Activated T-cell treated with anti-CD3 and anti-CD28 coated beads for 24 hours (primary cell): ENCODE measurements at places on chromosomes 1 and 21.

GRCh38 chr1:94514095-94514727 is 27.3 kb downstream of the F3 start:
- no peak for DNase-seq

DNA sequence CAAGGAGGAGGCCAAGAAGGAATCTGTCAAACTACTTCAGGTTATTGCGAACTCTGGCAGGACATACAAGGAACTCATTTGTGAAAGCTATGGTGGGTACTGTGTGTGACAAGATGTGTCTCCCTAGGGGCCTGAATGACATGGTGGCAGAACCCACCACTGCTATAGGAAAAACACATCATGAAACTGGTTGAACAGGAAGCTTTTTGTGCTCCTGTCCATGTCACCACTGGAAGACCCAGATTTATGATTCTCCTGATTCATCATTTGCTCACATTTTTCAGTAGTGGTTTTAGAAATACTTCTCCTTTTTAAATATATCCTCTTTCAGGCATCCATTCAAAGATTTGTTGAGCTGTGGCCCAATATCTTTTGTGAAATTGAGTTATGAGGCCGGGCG is 23.6 kb downstream of the ARMH1 start:
- no peak for DNase-seq

GRCh38 chr1:240619906-240620621 is 8.1 kb upstream of the GREM2 start:
- DNase-seq = no peak

DNA sequence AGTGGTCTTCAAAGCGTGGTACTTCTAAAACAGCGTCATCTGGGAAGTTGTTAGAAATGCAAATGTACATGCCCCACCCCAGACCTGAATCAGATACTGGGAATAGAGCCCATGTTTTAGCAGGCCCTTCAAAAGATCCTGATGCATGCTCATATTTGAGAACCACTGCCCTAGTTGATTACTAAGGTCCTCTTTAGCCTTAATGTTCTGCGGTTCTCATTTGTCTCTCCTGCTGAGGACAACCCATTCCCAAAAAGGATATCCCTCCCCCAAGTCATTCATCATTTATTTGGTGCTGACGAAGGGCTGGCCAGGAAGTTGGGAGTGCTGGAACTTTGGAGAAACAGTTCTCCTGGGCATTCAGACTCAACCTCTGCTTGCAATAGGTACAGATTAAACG is 92.4 kb upstream of the RALGPS2 start:
- DNase-seq = no peak

- DNase-seq = no peak
Observed at GRCh38 chr1:178134061-178134460, 40.2 kb downstream of the RASAL2 start.

DNA sequence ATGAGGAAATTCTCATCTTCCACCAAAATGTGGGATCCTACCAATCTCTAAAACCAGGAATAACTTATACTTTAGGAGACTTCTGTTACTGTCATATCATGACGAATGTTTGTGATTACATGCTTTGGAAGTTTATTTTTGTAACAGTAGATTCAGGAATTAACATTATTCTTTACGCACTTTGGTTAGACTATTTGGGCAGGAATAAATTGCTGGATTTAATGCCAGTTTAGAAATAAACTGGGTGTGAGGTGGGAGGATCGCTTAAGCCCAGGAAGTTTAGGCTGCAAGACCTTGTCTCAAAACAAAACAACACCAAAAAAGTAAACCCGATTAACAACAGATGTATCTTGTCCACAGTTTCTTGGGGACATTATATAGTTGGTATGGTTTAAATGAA is 52.1 kb downstream of the MIGA1 start:
- DNase-seq = no peak

DNA sequence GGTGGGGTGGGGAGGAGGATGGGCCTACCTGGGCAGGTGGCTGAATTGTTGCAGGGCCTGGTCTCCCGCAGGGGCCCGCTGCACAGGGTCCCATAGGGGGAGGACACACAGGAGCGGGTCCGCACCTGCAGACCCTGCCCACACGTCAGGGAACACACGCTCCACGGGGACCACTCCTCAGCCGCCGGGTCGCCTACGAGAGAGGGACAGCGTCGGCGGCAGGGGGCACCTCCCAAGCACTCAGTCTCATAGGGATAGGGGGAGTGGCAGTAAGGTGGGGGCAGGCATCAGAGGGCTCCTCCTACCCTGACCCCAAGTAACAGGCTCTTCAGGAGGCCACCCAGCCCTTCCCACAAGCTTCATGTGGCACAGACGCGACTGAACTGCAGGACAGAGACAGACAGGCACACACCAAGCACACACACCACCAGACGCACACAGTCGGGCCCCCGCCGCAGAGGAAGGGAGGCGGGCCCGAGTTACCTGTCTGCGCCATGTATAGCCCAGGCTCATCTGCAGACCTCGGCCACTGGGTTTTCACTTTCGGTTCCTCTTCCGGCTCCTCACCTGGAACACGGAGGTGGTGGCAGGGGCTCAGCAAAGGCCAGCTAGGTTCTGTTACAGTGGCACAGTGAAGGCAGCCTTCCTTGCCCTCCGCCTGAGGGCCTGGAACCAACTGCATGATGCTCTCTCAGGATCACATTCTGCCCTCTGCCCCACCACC is 19.8 kb downstream of the ADGRB2 start:
- no peak for DNase-seq

GRCh38 chr1:9728451-9729295 is 77.1 kb downstream of the PIK3CD start:
- DNase-seq = peak; percentile 59

DNA sequence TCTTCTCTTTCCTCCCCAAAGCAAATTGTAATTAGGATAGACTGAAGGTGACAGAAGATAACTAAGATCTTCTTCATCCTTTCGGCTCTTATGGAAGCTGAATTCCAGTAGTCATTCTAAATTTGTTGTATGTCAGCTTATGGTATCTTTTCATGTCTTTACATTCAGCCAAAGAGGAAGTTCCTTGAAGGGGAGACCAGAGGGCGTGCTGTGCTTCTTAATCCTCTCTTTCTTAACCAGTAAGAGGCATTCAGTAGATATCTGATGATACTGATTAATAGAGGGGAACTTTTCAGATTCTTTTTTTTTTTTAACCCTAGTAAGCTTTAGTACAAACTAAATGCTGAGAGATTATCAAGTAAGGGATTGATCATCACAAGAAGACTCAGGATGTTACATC is 102.3 kb downstream of the OSBPL9 start:
- no peak for DNase-seq

DNA sequence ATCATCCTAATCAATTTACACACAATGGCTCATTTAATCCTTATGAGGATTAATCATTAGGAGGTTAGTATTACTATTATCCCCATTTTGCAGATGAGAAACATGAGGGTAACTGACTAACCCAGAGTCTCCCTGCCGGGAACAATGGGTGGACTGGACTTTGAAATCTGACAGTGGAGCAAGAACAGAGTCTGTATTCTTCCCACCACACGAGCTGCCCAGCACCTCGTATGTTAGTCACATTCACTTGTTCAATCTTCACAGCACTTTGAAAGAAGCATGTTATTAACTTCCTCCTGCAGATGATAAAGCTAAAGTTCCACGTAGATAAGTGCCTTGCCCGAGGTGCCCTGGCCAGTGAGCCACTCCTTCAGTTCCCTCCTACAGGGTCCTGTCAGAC is 12.4 kb downstream of the C8B start:
- no peak for DNase-seq

DNA sequence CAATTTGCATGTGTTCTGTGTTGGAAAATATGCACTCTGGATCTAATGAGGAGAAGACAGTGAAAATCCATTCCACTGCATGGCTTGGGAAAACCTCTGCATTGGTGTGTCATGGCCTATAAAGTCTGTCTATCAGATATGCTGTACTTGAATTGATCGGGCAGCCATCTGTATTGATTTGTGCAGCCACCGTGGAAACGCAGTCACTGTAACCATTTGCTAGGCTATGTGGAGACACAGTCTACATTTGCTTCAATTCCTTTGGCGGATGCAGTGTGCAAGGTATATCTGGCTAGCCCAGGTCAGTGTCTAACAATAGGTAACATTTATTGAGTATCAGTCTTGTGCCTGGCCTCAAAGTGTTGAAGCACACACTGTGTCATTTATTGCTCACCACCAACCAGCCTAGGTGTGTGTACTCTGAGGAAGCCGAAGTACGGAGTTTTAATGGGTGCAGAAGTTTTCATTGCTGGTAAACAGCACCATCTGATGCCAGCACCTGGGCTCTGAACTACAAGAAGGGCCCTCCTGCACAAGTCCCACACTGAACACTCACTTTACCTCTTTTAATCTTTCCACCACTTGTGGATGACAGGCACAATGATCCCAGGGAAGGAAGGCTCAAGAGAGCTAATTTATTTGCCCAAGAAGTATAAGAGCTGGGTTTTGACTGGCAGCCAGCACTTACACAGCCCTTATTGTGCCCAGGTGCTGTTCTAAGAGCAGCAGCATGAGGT is 83.4 kb downstream of the DAB1 start:
- DNase-seq = no peak

DNA sequence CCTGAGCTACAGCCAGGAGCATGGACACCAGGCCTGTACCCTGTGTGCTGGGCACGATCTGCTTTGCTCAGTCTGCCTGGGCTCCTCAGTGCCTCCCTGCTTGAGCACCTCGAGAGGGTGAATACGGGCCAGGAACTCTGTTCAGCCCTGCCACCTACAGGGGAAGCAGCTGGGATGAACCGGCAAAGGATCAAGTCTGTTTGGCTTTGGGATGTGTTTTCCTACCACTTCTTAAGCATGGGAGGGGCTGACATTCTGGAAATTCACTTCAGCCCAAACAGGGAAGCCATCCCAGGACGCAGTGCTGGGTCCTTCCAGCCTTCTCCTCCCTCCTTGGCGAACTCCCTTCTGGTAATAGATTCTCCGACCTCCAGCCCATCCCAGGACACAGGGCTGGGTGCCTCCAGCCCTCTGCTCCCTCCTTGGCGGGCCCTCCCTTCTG is 55.8 kb upstream of the SELENON start:
- DNase-seq = no peak

- DNase-seq = no peak
Observed at GRCh38 chr21:43304621-43305335, 122.2 kb downstream of the SIK1 start.

- DNase-seq = no peak
Observed at GRCh38 chr1:164155347-164155746, 403.6 kb upstream of the PBX1 start.

DNA sequence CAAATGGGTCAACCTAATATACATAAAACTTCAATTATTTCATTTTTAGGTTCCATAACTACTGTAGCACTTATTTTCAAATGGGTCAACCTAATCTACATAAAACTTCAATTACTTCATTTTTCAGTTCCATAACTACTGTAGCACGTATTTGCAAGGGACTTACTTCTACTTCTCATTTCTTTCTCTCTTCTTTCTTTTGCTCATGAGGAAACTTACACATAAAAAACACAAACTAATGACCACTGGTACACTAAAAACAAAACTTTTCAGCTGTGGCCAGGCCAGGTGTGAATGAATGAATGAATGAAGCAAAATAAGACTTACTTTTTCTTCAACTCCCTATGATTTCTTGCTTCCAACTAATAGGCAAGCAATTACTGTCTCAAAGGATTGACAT is 11.7 kb downstream of the SYDE2 start:
- DNase-seq = no peak

GRCh38 chr1:184986250-184986649 is 11.9 kb upstream of the NIBAN1 start:
- no peak for DNase-seq
